ENCODE measurements at places on chromosomes 1 and 21. TPM values are rescaled to one million over a fixed set of nuclear protein-coding genes. Genes with fewer than 3 reads are reported as not detected.

GRCh38 chr1:205499789-205500188 is 4.7 kb upstream of the CDK18 start:
- H3K27ac ChIP-seq: no peak overlapping the region
- DNase-seq: peak; percentile 39
- H3K4me3 ChIP-seq: no peak overlapping the region
- H3K4me1 ChIP-seq: peaks cover under 1% of the 10 kb centered on the region
- peaks cover 29% of the 10 kb centered on the region for H3K27me3 ChIP-seq

DNA sequence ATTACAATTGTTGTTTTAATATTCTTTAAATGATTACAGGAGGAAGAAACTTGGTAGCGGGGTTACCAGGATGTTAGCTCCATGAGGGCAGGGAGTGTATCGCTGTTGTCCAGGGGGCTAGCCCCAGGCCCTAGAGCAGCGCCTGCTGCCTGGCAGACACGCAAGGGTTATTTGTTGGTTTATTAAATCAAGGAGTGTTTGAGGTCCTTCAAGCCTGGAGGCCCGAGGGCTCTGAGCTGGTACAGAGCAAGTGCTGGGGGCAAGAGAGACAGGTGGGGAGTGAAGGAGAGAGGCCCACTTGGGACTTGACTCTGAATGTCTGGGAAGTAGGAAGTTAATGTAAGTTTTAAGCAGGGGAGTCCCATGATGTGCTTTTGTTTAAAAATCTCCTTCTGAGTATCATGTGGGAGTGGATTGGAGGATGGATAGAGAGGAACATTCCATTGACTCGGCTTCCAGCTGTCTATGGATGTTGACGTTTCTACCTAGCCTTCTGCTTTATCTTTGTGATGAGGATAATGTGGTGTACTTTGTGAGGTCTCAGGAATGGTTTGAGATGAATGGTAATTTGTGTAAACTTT is 8.7 kb downstream of the ITSN1 start:
- H3K27ac ChIP-seq: no peak overlapping the region
- no peak overlapping the region for H3K4me3 ChIP-seq
- no peaks in the 10 kb centered on the region for H3K36me3 ChIP-seq
- DNase-seq: no peak

GRCh38 chr1:205843036-205843859 is 6.7 kb downstream of the PM20D1 start:
- no peak overlapping the region for H3K27ac ChIP-seq
- no peaks in the 10 kb centered on the region for H3K36me3 ChIP-seq
- H3K4me3 ChIP-seq: no peak overlapping the region
- no peaks in the 10 kb centered on the region for H3K27me3 ChIP-seq
- peak; percentile 58 for DNase-seq

DNA sequence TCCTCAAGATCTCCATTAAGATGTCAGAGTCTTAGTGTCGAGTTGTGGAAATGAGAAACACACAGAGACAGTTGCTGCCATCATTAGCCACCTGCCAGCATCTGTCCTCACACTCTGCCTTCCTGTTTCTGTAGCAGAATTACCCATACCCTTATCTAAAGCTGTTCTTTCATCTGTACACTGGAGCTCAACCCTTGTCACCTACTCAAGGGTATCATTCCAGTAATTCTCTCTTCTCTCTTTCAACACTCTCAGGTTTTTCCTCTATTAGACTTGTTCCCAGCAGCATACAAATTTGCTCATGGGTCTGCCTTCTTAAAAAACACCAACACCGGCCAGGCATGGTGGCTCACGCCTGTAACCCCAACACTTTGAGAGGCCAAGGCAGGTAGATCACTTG is 27.4 kb upstream of the RNF2 start:
- H3K4me1 ChIP-seq: peaks cover 11% of the 10 kb centered on the region
- H3K36me3 ChIP-seq: no peaks in the 10 kb centered on the region
- H3K27me3 ChIP-seq: no peaks in the 10 kb centered on the region
- no peak overlapping the region for H3K4me3 ChIP-seq
- DNase-seq: no peak

DNA sequence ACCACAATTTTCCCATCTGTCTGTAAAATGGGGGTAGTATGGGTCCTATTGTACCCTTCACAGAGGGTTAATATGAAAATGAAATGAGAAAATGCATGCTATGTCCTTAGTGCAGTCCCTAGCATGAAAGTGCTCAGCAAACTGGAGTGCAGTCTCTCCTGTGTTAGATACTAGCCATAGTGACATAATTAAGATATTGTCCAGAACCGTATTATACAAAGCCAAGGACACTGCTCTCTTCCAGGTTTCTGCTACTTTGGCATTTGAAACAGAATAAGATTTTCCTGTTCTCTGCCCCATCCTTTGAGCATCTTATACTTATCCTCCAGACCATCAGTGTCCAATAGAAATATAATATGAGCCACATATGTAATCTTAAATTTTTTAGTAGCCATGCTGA is 213.4 kb downstream of the FGGY start:
- H3K27ac ChIP-seq: no peak overlapping the region
- H3K36me3 ChIP-seq: no peaks in the 10 kb centered on the region
- peaks cover 4% of the 10 kb centered on the region for H3K4me1 ChIP-seq
- H3K27me3 ChIP-seq: no peaks in the 10 kb centered on the region
- H3K4me3 ChIP-seq: no peak overlapping the region

DNA sequence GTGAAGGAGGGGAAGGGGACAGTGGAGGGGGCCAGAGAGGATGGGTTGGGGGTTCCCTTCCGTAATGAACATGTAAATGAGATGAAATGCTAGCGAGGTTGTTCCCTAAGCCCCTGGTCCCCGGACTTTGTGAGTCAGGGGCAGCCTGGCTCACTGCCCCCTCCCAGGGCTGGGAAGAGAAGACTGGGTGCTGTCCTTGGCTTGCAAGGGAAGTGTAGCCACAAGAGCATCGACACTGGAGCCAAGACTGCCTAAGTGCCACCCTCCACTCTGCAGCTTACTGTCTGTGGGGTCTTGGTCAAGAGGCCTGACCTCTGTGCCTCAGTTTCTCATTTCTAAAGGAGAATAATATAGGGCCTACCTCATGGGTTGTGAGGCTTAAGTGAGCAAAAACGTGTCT is 483 bp downstream of the PEAR1 start:
- peak overlapping the region; percentile 75 for H3K4me3 ChIP-seq
- no peak for DNase-seq
- H3K36me3 ChIP-seq: no peaks in the 10 kb centered on the region

- peak overlapping the region; percentile 53 for H3K4me3 ChIP-seq
- no peak overlapping the region for H3K27ac ChIP-seq
- peaks cover 73% of the 10 kb centered on the region for H3K27me3 ChIP-seq
- no peaks in the 10 kb centered on the region for H3K36me3 ChIP-seq
- no peaks in the 10 kb centered on the region for H3K4me1 ChIP-seq
Measured at GRCh38 chr1:75134647-75135572, 722 bp downstream of the LHX8 start.

GRCh38 chr1:175597205-175597604 is 146.2 kb downstream of the TNR start:
- H3K36me3 ChIP-seq: no peaks in the 10 kb centered on the region
- DNase-seq: peak; percentile 38
- H3K4me3 ChIP-seq: no peak overlapping the region
- H3K4me1 ChIP-seq: no peaks in the 10 kb centered on the region
- no peak overlapping the region for H3K27ac ChIP-seq

DNA sequence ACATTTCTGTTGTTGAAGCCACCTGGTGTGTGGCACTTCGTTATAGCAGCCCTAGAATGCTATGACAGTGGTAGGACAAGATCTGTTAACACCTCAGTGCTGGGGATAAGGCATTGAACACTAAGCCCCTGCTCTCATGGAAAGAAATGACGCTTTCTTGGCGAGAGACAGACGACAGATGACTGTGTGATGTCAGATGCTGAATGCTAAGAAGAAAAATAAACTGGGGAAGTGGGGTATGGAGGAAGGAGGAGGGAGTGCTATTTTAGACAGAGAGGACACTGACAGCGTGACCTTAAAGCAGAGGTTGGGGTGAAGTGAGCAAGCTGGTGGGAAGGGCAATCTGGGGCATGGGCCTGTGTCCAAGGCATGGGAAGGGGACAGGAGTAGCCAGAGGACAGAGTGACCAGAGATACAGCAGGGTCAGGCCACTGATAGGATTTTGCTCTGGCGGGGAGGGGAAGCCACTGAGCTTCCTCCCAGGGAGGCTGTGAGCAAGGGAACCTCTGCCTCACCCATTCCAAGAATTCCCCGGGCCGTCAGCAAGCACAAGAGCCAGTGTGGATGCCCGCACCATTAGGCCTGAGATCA is 15.2 kb downstream of the DOP1B start:
- peaks cover 12% of the 10 kb centered on the region for H3K36me3 ChIP-seq
- H3K27ac ChIP-seq: no peak overlapping the region
- no peaks in the 10 kb centered on the region for H3K4me1 ChIP-seq
- no peak for DNase-seq
- H3K4me3 ChIP-seq: no peak overlapping the region

DNA sequence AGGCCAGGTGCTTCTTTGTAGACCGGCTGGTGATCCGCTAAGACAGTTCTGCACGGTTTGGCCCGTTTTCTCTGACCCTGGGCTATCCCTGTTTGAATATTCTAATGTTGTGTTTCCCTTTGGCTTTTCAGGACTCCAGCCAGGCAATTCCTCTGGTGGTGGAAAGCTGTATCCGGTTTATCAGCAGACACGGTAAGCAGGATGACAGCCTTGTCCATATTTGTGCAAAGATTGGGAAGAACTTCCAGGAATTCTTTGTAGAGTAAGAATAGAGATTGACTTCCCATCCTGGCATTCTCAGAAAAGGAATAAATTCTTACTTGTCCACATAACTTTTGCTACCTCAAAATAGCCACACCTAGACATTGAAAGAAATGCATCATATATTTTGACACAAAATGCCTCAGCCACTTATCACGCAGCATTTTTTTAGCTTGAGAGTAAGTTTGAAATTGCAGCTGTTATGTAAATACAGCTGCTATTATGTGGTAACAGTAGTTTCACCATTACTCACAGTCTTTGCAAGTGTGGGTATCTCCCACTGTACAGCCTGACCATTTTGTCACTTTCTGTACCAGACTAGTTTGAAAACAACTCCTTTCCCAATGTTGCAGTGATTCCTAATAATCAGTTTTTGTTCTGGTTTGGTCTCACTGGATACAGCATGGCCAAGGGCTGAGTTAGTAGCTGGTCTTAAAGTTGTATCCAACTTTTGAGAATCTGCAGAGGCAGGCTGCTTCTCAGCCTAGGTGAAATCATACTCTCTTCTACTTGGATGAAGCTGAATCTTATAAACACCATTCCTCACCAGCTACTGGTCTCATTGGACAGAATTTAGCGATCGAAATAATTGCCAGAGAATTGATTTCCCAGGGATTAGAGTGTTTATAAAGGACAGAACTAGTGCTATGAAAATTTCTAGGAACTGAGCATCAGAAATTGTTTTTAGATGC is 40.0 kb upstream of the IKBKE start:
- peak; percentile 90 for DNase-seq
- H3K27me3 ChIP-seq: no peaks in the 10 kb centered on the region
- peaks cover 18% of the 10 kb centered on the region for H3K4me1 ChIP-seq
- H3K27ac ChIP-seq: peak overlapping the region; percentile 64
- peaks cover 45% of the 10 kb centered on the region for H3K36me3 ChIP-seq
- no peak overlapping the region for H3K4me3 ChIP-seq

GRCh38 chr1:89804642-89805237 is 16.1 kb upstream of the LRRC8D start:
- H3K27ac ChIP-seq: no peak overlapping the region
- DNase-seq: peak; percentile 94
- no peaks in the 10 kb centered on the region for H3K36me3 ChIP-seq
- H3K4me1 ChIP-seq: peaks cover 15% of the 10 kb centered on the region

DNA sequence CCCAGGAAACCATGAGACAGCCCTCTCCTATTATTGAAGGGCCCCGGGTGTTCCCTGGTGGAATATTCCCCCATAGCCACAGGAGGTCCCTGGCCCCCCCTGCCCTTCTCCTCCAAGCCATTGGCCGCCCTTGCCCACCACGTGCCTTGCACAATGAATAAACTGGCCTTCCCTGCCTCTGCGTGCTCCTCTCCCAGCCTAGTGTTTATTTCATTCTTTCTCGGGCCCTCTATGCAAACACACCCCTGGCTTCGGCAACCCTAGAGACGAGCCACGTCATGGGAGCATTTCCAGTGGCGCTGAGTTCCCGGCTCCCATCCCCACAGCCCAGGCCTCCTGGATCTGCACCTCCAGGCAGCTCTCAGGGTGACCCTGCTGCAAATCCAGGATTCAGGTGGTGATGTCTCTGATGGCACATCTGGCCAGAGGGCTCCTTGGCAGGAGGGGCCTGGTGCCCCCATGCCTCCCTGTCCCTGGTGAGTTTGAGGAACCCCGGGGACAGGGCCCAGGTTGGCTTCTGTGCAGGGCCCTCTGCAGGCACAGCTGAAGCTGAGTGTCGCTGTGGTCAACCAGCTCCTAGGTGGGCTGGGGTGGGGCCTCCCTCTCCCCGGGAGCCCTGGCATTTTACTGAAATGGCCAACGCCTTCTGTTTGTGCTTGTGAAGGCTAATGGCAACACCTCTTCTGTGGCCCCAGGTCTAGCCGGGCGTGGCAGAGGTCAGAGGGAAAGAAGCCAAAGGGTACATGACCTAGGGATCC is 6.2 kb downstream of the KRTAP10-12 start:
- no peaks in the 10 kb centered on the region for H3K36me3 ChIP-seq
- H3K27me3 ChIP-seq: peaks cover 62% of the 10 kb centered on the region
- no peak overlapping the region for H3K4me3 ChIP-seq
- no peak overlapping the region for H3K27ac ChIP-seq
- peak; percentile 79 for DNase-seq

DNA sequence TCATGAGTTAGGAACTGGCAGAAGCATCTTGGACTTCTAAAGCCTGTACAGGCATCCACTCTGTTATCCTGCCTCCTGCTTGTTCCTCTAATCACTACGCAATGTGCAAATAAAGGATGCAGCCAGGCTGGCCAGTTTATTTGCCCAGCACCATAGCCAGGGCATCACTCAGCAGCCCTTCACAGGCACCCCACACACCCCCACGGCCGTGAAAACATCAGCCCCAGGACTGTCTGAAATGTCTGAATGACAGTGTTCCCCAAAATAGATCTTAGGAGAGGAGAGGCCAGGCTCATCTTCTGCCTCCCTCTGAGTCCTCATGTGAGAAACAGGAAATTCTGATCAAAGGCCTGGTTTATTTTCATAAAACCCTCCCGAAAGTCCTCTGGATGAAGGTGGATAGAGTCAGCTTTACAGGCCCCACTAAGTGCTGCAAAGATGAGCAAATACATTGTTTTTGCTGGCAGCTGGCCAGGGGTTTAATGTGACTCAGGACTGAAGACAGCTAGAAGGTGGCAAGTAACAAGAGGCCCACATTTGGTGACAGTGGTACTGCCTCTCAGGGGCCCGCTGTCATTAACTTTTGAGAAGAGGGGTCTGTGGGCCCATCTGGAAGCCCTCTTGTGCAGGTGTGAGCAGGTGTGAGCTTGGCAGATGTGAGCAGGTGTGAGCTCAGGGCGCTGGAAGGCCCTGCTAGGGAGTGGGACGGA is 32.9 kb downstream of the GRHL3 start:
- H3K4me1 ChIP-seq: peaks cover 21% of the 10 kb centered on the region
- H3K27me3 ChIP-seq: no peaks in the 10 kb centered on the region
- H3K4me3 ChIP-seq: no peak overlapping the region
- DNase-seq: no peak
- H3K27ac ChIP-seq: no peak overlapping the region
- H3K36me3 ChIP-seq: no peaks in the 10 kb centered on the region

- H3K27me3 ChIP-seq: no peaks in the 10 kb centered on the region
- H3K36me3 ChIP-seq: peaks cover 87% of the 10 kb centered on the region
- no peak for DNase-seq
- no peak overlapping the region for H3K4me3 ChIP-seq
- H3K27ac ChIP-seq: no peak overlapping the region
Measured at GRCh38 chr1:51784997-51785421, 93.5 kb downstream of the NRDC start.

The BOLA1 gene
- total RNA-seq: 6.9 TPM

The C1orf94 gene
- total RNA-seq: not detected

The LUZP1 gene
- 30.0 TPM for total RNA-seq

The FCGR1A gene
- total RNA-seq: not detected

The CATSPERE gene
- 1.8 TPM for total RNA-seq

The ATP6V1G3 gene
- 0.36 TPM for total RNA-seq

The SH3GLB1 gene
- 53.9 TPM for total RNA-seq

The RYR2 gene
- not detected for total RNA-seq

The XCL2 gene
- total RNA-seq: not detected
